ENCODE measurements at places on chromosomes 5 and 9. TPM values are rescaled to one million over a fixed set of nuclear protein-coding genes. Genes with fewer than 3 reads are reported as not detected.

DNA sequence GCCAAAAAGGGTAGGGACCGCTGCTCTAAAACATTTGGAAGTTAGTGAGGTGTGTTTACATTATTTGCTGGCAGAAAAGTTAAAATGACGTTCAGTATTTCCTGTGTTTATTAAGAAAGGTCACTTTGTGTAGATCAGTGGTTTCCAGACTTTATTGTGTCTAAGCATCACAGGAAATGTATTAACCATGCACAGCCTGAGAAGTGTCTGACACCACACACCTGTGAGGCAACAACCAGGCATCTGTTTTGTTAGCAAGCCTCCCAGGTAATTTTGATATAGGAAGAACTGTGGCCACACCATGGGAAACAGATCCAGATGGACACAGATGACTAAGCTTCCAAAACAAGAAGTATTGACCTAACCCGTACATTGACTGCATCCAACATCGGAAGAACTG, 12.0 kb downstream of the TTC1 start:
- no peak for DNase-seq

- DNase-seq, result no peak
These were observed 57.9 kb downstream of the GCNT1 start for GRCh38 chr9:76516871-76517270.

DNA sequence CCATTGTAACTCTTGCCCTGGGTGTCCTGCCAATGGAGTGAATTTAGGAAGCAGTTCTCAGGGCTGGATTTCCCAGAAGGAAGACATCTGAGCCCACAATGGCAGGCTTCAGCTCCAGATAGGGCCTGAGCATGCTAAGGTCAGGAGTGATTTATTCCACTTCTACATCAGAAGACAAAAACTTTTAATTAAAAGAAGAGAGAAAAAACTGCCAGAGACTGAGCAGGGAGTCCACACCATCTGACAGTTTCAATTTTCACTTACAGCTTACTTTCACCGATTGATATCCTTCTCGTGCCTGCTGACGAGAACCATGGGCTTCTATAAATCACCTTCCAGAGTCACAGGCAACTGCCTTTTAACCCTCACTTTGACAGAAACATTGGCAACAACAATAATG, 228.3 kb upstream of the BRINP1 start:
- DNase-seq, result no peak

GRCh38 chr5:147190331-147190730, 44.5 kb upstream of the STK32A start:
- DNase-seq, result no peak

DNA sequence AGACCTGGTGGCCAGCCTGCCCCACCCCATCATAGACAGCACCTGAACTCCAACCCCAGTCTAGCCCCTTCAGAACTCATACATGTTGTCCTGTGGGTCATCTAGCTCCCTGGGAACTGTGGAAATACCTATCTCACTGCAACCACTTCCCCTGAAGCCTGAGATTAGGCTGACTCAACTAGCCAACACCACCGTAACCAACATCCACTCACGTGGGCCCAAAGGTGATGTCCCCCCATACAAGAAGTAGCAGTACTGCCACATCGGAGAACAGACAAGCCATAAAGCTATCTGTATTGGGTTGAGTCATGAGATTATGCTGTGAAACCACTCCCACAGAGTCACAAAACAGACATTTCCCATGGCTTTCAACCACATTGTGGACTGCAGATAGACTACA, 46.6 kb downstream of the OSMR start:
- DNase-seq, result no peak

DNA sequence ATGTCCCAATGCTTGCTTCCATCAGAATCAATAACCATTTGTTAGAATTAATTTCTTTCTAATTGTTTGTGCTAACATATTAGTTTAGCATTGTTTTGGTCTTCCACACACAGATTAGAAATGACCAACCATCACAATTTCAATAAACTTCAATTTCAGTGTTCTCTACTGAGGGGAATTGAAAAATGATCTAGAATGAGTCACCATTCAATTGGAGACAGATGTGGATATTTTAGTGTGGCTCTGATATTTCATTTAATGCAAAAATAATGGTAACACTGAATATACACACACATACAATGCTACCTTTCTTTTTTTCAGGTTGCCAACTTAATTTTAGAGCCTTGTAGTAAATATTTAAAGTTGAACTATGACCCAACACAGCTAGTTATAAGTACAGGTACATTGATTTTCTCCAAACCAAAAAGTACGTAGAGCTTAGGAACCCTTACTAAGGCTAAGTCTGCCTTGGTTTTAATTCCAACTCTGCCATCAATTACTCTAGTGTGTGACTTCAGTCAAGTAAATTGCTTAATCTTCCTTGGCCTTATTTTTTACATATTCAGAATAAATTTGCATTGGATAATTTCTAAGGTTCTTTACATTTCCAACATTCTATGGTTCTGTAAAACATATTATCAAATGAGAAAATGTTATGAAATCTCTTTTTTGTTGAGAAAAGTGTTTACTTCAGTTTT, 143.9 kb downstream of the DMRTA1 start:
- no peak for DNase-seq

DNA sequence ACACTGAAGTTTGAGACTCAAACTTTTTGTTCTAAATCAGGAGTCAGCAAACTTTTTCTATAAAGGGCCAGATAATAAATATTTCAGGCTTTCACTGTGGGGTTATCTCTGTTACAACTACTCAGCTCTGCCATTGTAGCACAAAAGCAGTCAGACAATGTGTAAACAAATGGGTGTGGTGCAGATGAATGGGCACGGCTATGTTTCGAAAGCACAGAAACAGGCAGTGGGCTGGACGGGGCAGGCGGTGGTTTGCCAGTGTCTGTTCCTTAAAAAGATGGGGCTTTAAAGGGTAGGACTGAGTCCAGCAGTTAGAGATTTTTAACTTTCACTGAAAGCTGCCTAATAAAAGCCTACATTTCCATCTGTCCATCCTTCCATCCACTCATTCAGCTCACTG, 48.9 kb downstream of the PFDN1 start:
- DNase-seq, result no peak

DNA sequence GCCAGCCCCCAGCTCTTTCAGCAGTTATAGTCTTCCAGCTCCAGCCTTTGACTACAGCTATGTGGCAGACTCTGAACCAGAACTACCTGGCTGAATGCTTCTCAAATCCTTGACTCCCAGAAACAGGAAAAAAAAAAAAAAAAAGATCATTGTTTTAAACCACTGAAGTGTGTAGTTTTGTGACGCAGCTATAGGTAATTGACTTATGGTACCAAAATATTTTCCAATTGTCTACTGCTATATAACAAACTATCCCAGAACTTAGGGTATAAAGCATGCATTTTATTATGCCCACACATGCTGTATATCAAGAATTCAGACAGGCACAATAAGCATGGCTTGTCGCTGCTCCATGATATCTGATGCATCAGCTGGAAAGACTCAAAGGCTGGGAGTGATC, 127.1 kb upstream of the POC5 start:
- DNase-seq, result no peak

DNA sequence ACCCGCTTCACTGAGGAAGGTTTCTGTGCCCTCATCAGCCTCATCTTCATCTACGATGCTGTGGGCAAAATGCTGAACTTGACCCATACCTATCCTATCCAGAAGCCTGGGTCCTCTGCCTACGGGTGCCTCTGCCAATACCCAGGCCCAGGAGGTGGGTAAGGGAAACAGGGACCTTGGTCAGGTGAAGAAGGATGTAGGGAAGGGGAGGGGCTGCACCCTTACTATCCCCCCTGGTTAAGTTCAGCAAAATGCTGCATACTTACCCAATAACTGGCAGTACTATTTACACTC, 4.4 kb downstream of the SLC4A9 start:
- DNase-seq, result no peak

GRCh38 chr5:31757806-31758205, 118.9 kb downstream of the PDZD2 start:
- DNase-seq, result no peak

DNA sequence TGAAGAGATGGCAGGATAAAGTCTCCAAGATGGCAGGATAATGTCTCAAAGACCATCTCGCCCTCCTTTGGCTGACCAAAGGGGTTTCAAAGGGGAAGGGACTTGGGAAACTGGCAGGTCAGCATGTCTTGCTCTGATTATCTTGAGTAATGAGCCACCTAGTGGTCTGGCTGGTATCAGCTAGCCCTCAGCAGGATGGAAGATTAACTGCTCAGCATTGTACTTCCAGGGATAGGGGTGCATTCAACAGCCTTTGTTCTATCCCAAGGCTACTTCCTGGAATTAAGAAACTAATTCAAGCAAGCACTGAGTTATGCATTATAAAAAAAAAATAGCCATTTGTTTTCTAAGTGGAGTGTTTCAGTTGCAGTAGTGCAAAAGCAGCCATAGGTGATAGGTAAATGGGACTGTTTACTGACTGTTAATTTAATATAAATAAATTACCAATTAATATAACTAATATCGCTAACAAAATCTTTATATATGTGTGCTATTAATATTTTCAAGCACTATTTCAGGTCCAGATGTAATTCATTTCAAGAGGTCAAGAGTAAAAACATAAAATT, 555.5 kb downstream of the CDH9 start:
- no peak for DNase-seq

DNA sequence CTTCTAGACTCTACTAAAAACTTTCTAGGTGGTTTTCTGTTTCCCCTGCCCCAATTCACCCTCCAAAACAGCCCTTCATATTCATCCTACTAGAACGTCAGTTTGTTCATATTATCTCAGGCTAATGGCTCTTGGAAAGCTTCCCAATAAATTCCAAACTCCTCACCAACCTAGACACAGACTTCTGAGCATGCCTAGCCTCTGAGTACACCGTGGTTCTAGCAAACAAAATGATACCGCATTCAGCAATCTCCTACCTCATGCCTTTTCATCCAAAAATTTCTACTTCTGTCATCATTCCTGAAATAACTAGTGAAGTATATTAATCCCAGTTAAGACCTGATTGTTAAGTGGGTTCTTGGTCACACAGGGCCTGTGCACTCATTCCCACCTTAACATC, 46.5 kb upstream of the NR5A1 start:
- no peak for DNase-seq

GRCh38 chr5:145946112-145946861, 9.9 kb downstream of the SH3RF2 start:
- DNase-seq, result no peak

- DNase-seq, result no peak
These were observed 3.7 kb downstream of the LSM11 start for GRCh38 chr5:157747173-157747740.

DNA sequence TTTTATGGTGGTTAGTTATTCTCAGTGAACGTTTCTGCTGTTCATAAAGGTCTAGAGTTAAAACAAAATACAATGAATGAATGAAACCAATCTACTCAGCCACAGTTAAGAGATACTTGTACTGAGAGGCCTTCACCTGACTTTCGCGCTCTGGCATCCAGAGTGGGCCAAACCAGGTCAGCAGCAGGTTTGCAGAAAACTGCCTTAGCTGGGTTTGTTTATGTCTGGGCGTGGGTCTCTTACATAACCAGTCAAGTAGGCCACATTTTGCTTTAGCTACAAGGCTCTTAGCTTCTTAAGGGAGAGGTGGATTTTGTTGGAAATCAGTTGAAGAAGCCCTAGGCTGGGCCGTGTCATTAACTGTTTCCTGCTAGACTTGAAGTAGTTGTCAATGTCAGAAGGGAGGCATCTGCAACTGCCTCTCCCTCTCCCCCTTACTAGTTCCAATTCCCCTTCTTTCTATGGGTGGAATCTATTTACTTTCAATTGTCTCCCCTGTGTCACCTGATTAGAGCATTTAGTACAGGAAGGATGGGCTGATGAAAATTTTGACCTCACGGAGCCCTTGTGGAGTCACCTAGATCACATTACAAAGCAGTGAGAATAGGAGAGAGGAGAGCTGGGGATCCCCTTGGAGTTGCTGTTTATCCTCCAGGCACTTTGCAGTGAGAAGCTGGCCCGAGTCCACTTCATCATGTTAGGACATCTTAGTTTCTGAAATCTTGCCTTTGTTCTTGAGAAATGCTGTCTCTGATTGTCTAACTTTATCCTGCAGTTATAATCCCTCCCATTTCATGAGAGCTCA, 200.5 kb downstream of the ARHGEF28 start:
- no peak for DNase-seq

DNA sequence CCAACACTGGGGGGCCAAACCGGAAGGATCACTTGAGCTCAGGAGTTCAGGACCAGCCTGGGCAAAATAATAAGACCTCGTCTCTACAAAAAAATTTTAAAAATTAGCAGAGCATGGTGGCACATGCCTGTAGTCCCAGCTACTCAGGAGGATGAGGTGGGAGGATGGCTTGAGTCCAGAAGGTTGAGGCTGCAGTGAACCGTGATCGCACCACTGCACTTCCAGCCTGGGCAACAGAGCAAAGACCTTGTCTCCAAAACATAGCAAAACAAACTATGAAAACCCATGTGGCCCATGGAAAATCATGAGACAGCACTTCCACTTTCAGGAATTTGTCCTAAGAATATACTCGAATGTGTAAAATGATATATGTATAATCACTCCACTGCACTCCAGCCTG, 6.1 kb downstream of the SETX start:
- no peak for DNase-seq

GRCh38 chr9:137763271-137763955, 114.2 kb upstream of the CACNA1B start:
- DNase-seq, result no peak

GRCh38 chr5:321230-321725, at the start of gene AHRR:
AHRR (plus strand) TSS chr5:321714; CDS start chr5:343903, 22,189 bp downstream.
- no peak for DNase-seq

- no peak for DNase-seq
These were observed 140.1 kb downstream of the CEMIP2 start for GRCh38 chr9:71628247-71628646.

DNA sequence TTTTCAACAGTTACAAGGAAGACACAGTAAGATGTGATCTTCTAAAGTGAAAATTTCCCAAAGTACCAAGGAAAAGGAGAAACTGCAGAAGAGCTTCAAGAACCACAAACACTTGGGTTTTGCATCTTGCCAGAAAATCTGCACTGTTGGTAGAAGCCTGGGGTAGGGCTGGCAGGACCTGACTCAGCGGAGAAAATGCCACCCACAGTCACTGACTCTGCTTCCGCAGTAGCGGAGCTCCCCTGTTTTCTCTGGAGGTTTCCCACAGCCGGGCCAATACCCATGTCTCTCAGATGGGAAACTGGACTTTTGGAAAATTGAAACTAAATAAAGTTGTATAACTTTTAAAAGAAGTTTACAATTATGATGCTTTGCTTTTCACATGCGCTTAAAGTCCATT, 104.2 kb downstream of the MEF2C start:
- no peak for DNase-seq

The C5orf58 gene
- total RNA-seq, result not detected

The PLAA gene
- total RNA-seq, result 23.7 TPM

The CKMT2 gene
- not detected for total RNA-seq

The MLANA gene
- total RNA-seq, result not detected

The ITGA2 gene
- total RNA-seq, result 0.62 TPM
